ENCODE measurements at places on chromosomes 3 and 15. TPM values are rescaled to one million over a fixed set of nuclear protein-coding genes. Genes with fewer than 3 reads are reported as not detected.

DNA sequence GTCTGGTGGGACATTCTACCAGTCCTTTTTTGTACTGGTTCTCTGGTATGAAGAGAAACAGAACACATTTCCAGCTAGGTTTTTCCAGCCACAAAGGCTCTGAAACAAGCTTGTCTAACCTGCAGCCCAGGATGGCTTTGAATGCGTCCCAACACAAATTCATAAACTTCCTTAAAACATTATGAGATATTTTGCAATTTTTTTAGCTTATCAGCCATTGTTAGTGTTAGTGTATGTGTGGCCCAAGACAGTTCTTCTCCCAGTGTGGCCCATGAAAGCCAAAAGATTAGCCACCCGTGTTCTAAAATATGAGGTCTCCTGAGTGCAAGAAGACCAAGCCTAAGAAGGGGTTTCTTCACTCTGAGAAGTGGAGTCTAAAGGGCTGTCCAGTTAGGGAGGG lies 18.4 kb upstream of the TIMP4 start:
- H3K36me3 ChIP-seq = no peaks in the 10 kb centered on the region
- peaks cover 7% of the 10 kb centered on the region for H3K4me1 ChIP-seq
- DNase-seq = no peak
- H3K27ac ChIP-seq = no peak overlapping the region
- H3K4me3 ChIP-seq = no peak overlapping the region
- no peaks in the 10 kb centered on the region for H3K27me3 ChIP-seq

GRCh38 chr15:70054884-70055387 lies 42.8 kb downstream of the TLE3 start:
- H3K27ac ChIP-seq = no peak overlapping the region
- peaks cover 13% of the 10 kb centered on the region for H3K4me1 ChIP-seq
- H3K4me3 ChIP-seq = no peak overlapping the region
- H3K36me3 ChIP-seq = peaks cover 73% of the 10 kb centered on the region
- no peaks in the 10 kb centered on the region for H3K27me3 ChIP-seq
- DNase-seq = no peak

- H3K27ac ChIP-seq = no peak overlapping the region
- H3K27me3 ChIP-seq = peaks cover 36% of the 10 kb centered on the region
- no peak for DNase-seq
- no peak overlapping the region for H3K4me3 ChIP-seq
- no peaks in the 10 kb centered on the region for H3K36me3 ChIP-seq
Observed at GRCh38 chr3:59407425-59407824, 357.6 kb upstream of the CFAP20DC start.

DNA sequence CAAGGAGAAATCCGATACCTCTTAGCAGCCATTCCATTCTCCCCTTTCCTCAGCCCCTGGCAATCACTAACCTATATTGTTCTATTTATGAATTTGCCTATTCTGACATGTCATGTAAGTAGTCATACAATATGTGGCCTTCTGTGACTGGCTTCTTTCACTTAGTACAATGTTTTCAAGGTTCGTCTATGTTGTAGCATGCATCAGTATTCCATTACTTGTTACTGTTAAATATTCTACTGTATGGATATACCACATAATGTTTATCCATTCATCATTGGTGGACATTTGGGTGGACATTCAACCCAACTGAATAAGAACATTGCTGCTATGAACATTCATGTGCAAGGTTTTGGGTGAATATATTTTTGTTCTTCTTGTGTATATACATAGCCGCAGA lies 23.4 kb downstream of the ADAMTS9 start:
- no peaks in the 10 kb centered on the region for H3K27me3 ChIP-seq
- H3K27ac ChIP-seq = no peak overlapping the region
- H3K36me3 ChIP-seq = peaks cover 25% of the 10 kb centered on the region
- H3K4me1 ChIP-seq = peaks cover 19% of the 10 kb centered on the region
- H3K4me3 ChIP-seq = no peak overlapping the region

DNA sequence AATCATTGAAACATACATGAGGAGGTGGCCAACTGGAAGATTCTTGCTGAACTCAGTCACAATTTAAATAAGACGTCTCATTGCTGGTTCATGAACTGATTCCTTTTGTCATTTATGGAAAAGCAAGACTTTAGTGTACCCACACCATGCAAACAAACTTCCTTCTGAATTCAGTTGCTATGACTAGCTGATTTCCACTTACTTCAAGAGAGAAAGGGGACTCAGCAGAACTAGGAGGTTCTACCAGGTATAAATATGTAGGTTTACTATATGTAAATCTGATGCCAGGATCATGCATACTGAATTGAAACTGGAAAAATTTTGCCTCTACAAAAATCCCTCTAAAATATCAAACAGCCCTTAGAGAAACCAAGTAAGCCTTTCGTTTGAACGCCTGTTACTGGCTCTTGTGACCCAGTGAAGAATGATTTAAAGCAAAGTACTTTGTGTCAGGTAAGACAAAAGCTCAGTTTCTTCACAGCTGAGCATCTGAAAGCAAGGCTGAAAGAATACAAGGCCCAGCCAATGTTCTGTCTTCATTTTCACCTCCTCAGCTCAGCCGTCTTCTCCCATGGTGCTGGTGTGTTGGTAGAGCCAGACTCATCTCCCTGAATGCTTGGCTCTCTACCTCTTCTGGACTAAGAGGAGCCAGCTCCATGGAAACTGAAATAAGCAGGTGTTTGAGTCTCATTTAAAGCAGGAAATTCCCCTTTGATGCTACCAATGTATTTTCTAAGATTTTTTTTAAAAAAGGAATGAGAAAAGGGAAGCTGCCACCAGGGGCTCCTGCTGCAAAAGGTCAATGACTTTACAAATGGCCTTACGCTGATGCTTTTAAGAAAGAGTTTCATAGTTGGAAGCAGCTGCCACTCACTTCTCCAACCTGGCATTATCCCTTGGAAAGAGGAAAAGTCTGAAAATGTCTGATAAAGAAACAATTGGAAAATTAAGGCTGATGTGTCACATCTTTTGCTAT lies 301.6 kb downstream of the EFHB start:
- no peak overlapping the region for H3K4me3 ChIP-seq
- no peaks in the 10 kb centered on the region for H3K36me3 ChIP-seq
- DNase-seq = no peak
- no peaks in the 10 kb centered on the region for H3K4me1 ChIP-seq
- no peak overlapping the region for H3K27ac ChIP-seq
- H3K27me3 ChIP-seq = peaks cover 3% of the 10 kb centered on the region

- DNase-seq = no peak
- H3K36me3 ChIP-seq = no peaks in the 10 kb centered on the region
- no peaks in the 10 kb centered on the region for H3K27me3 ChIP-seq
- H3K4me3 ChIP-seq = no peak overlapping the region
- H3K27ac ChIP-seq = no peak overlapping the region
- H3K4me1 ChIP-seq = no peaks in the 10 kb centered on the region
Observed at GRCh38 chr3:158976966-158977365, 175.1 kb downstream of the MFSD1 start.

DNA sequence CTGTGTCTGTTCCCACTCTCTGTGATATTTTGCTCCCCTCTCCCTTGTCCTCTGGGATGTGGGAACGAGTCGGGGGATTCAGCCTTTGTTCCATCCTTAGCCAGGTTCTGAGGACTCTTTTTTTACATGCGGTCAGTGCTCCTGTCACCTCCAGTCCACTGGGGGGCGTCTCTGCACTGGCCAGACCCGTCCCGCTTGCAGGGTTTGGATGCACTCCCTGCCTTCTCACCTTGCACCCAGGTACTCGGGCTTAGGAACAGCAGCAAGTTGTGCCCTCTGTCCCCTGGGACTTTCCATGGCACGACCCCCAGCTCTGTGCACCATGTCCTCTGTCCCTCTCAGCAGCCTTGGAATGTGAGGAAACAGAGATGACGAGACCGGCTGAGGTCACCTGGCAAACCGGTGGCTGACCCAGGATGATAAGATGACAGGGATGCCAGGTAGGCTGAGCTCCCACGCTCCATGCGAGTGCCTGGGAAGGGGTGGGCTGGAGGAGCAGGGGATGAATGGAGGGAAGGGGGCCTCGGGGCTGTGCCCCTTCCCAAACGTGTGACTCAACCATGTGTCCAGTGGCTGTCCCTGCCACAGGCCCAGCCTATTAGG lies 27.3 kb upstream of the FGD5 start:
- H3K4me1 ChIP-seq = peaks cover 4% of the 10 kb centered on the region
- peak; percentile 72 for DNase-seq
- no peak overlapping the region for H3K4me3 ChIP-seq

GRCh38 chr3:171044835-171045793 lies 18.6 kb upstream of the SLC2A2 start:
- no peak overlapping the region for H3K27ac ChIP-seq
- no peaks in the 10 kb centered on the region for H3K27me3 ChIP-seq
- H3K36me3 ChIP-seq = no peaks in the 10 kb centered on the region

DNA sequence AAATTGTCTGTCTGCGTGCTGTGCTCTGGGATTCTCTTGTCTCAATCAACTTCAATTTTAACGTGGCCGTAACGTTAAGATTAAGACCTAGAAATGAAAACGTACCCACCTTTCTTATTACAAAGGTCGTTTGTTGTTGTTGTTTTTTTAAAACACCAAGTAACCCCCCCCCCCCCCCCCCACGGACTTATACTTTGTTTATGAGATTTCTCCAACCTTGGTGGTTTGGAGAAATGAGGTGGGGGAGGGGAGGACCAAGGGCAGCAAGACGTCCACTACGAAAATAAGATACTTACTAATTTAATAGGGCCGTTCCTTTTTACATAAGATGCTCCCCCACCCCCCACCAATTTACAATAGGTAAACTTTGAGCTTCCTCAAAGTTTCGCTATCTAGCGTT lies 244.4 kb upstream of the TOPAZ1 start:
- H3K4me3 ChIP-seq = peak overlapping the region; percentile 66
- no peaks in the 10 kb centered on the region for H3K36me3 ChIP-seq
- peaks cover 38% of the 10 kb centered on the region for H3K4me1 ChIP-seq
- DNase-seq = no peak
- peaks cover 94% of the 10 kb centered on the region for H3K27me3 ChIP-seq

GRCh38 chr3:171776839-171777583 lies 33.3 kb downstream of the PLD1 start:
- H3K27me3 ChIP-seq = no peaks in the 10 kb centered on the region
- no peaks in the 10 kb centered on the region for H3K36me3 ChIP-seq
- peaks cover 13% of the 10 kb centered on the region for H3K4me1 ChIP-seq

GRCh38 chr15:58561321-58561720 lies 129.5 kb downstream of the LIPC start:
- no peaks in the 10 kb centered on the region for H3K27me3 ChIP-seq
- H3K4me3 ChIP-seq = no peak overlapping the region
- no peaks in the 10 kb centered on the region for H3K36me3 ChIP-seq
- no peak for DNase-seq
- no peak overlapping the region for H3K27ac ChIP-seq

DNA sequence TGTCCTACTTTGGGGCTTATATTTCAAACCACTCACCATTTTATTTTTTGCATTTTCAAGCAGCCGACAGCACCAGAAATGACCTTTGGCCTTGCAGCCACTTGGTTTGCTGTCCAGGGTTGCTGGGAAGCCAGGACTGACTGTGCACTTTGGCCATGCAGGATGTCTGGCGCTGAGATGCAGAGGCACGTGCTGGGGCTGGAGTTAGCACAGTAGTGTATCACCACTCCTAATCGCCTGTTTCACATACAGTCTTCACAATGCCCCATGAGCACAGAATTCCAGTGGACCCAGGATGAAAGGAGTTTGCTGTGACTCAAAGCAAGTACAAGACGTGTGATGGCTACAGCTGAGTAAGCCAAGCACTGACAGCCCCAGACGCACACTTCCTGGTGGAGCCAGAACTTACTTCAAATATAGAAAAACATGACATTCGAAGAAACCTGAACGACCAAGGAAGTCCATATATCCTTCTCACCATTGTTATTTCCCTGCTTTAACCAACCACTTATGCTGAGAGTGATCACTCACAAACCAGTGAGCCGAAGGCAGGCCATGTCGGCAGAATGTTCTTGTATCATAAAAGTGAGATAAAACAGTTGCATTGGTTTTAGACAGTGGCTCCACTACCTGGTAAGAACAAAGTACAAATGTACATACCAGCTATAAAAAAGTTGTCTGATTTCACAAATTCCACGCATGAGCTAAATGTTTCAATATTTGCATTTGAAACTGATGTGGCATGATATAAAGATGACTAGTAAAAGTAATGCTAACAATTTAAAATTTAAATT lies 16.0 kb downstream of the OCA2 start:
- no peak overlapping the region for H3K4me3 ChIP-seq
- no peak for DNase-seq
- H3K27me3 ChIP-seq = peaks cover 37% of the 10 kb centered on the region
- no peaks in the 10 kb centered on the region for H3K4me1 ChIP-seq
- no peaks in the 10 kb centered on the region for H3K36me3 ChIP-seq

GRCh38 chr15:91408476-91409076 lies 308.5 kb downstream of the SV2B start:
- H3K36me3 ChIP-seq = no peaks in the 10 kb centered on the region
- peak overlapping the region; percentile 72 for H3K27ac ChIP-seq
- DNase-seq = no peak
- no peaks in the 10 kb centered on the region for H3K27me3 ChIP-seq

- DNase-seq = no peak
- no peak overlapping the region for H3K4me3 ChIP-seq
- peaks cover 9% of the 10 kb centered on the region for H3K4me1 ChIP-seq
Observed at GRCh38 chr3:179599531-179599930, 4.9 kb downstream of the MRPL47 start.

- no peak for DNase-seq
- no peaks in the 10 kb centered on the region for H3K36me3 ChIP-seq
- no peaks in the 10 kb centered on the region for H3K27me3 ChIP-seq
- H3K27ac ChIP-seq = no peak overlapping the region
- H3K4me3 ChIP-seq = no peak overlapping the region
- H3K4me1 ChIP-seq = no peaks in the 10 kb centered on the region
Observed at GRCh38 chr3:35380196-35380595, 259.1 kb upstream of the ARPP21 start.

The CRABP1 gene
- 156 TPM for total RNA-seq

The MGLL gene
- 2.4 TPM for total RNA-seq

The RPUSD3 gene
- 47.2 TPM for total RNA-seq

The EMC7 gene
- total RNA-seq = 35.0 TPM

The RAB8B gene
- total RNA-seq = 20.2 TPM

The PODXL2 gene
- 27.1 TPM for total RNA-seq

The SERPINI2 gene
- not detected for total RNA-seq
